Activated naive CD4-positive, alpha-beta T cell treated with anti-CD3 and anti-CD28 coated beads for 36 hours (primary cell): ENCODE measurements at places on chromosomes 5 and 9.

GRCh38 chr5:157130925-157131324, 11.7 kb downstream of the MED7 start:
- H3K27ac ChIP-seq = no peak overlapping the region
- no peak for DNase-seq
- H3K36me3 ChIP-seq = no peaks in the 10 kb centered on the region
- H3K4me3 ChIP-seq = no peak overlapping the region
- H3K4me1 ChIP-seq = peaks cover 38% of the 10 kb centered on the region

DNA sequence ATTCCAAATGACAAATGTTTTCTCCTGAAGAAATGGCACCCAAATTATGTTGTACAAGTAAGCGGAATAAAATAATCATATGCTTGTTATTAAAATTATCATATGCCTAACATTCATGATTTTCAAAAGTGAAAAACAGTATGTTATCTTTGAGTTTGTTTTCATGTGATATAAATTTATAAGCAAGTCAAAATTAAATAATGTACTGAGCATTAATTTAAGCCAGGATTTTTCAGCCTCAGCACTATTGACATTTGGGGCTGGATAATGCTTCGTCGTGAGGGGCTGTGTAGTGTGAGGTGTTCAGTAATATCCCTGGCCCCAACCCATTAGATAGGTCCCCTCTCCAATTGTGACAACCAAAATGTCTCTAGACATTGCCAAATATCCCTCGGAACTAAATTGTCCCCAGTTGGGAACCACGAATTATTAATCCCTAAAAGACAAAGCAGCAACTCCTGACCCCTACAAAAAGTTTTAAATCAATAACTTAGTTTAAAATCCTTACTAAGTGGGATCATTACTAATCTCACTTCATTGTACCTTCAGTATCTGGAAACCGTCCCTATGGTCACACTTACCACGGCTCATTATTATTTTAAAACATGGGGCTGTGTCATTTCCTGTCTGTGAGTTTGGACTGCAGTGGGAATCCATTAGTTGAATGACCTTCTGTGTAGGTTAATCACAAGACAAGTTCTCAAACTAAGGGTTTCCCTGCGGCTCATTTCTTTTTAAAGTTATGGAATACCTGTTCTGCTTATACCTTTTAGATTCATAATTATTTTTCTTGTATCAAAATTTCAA, 1.3 kb upstream of the NNT start:
- H3K27me3 ChIP-seq = no peaks in the 10 kb centered on the region
- no peak for DNase-seq
- H3K27ac ChIP-seq = peak overlapping the region; percentile 92
- H3K4me1 ChIP-seq = peaks cover 37% of the 10 kb centered on the region

- H3K27ac ChIP-seq = no peak overlapping the region
- H3K36me3 ChIP-seq = peaks cover 20% of the 10 kb centered on the region
- peaks cover 29% of the 10 kb centered on the region for H3K4me1 ChIP-seq
- no peaks in the 10 kb centered on the region for H3K27me3 ChIP-seq
- DNase-seq = no peak
Observed at GRCh38 chr9:20726144-20726543, 42.1 kb downstream of the FOCAD start.

- no peaks in the 10 kb centered on the region for H3K27me3 ChIP-seq
- H3K4me1 ChIP-seq = no peaks in the 10 kb centered on the region
- H3K36me3 ChIP-seq = no peaks in the 10 kb centered on the region
- no peak overlapping the region for H3K4me3 ChIP-seq
Observed at GRCh38 chr5:11734369-11734768, 169.9 kb downstream of the CTNND2 start.

GRCh38 chr5:19903611-19904010, 84.4 kb downstream of the CDH18 start:
- no peaks in the 10 kb centered on the region for H3K36me3 ChIP-seq
- no peak overlapping the region for H3K4me3 ChIP-seq
- DNase-seq = no peak
- no peaks in the 10 kb centered on the region for H3K4me1 ChIP-seq

- H3K4me1 ChIP-seq = peaks cover 12% of the 10 kb centered on the region
- H3K27ac ChIP-seq = peak overlapping the region; percentile 42
- peaks cover 4% of the 10 kb centered on the region for H3K27me3 ChIP-seq
- no peaks in the 10 kb centered on the region for H3K36me3 ChIP-seq
- no peak for DNase-seq
Observed at GRCh38 chr5:79133121-79133656, 21.6 kb downstream of the BHMT start.

DNA sequence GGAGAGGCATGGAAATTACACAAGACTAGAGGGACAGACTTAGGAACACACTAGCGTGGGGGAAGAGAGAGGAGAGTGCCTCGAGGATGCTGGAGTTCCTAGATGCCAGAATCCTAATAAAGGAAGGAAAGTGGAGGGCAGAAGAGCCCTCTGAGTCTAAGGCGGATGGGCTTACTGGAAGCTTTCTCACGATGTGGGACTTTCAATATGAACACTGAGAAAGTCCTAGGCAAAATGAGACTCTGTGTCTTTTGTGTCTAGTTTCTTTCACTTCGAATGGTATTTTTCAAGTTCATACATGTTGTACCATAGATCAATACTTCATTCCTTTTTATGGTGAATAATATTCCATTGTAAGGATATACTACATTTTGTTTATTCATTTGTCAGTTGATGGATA, 239.4 kb downstream of the NSG2 start:
- no peak overlapping the region for H3K27ac ChIP-seq
- no peak for DNase-seq
- H3K36me3 ChIP-seq = no peaks in the 10 kb centered on the region
- no peak overlapping the region for H3K4me3 ChIP-seq
- H3K27me3 ChIP-seq = peaks cover 12% of the 10 kb centered on the region
